Kidney glomerular epithelial cell (primary cell): ENCODE measurements at places on chromosomes 2 and 18.

GRCh38 chr2:31945572-31945935 lies 65.3 kb downstream of the MEMO1 start:
- DNase-seq, result no peak

GRCh38 chr2:54259413-54260240 lies 3.6 kb upstream of the TSPYL6 start:
- no peak for DNase-seq

GRCh38 chr18:77481541-77481940 lies 231.9 kb downstream of the GALR1 start:
- DNase-seq, result no peak

- DNase-seq, result no peak
Measured at GRCh38 chr2:113118263-113118657, 9.1 kb upstream of the IL1RN start.

- DNase-seq, result no peak
Measured at GRCh38 chr2:124248386-124248785, 223.3 kb downstream of the CNTNAP5 start.

- DNase-seq, result no peak
Measured at GRCh38 chr2:166424841-166425240, 49.1 kb upstream of the SCN9A start.

DNA sequence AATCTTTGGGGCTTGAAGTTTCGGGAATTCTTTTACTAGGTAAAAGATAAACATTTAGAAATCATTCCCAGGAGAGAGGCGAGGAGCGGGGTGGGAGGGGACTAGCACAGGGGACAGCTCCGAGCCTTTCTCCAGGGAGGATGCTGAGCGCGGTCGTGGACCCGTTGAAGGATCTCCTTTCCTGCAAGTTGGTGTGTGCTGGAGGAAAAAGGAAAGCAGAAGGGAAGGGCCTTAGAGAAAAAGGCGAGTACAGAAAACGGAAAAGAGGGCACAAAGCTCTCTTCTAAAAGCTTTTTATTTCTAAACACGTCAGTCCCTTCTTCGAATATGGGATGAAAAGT lies 640 bp downstream of the SLC39A6 start:
- no peak for DNase-seq
